Activated naive CD8-positive, alpha-beta T cell treated with anti-CD3 and anti-CD28 coated beads, Interleukin-2, amount 50 U/mL, for 16 hours (primary cell): ENCODE measurements at places on chromosomes 16 and 17.
A peak's percentile ranks its signal among the peaks of the same experiment; 100 is the strongest.

GRCh38 chr17:45436161-45436560 lies 3.5 kb upstream of the ARHGAP27 start:
- no peak for DNase-seq

DNA sequence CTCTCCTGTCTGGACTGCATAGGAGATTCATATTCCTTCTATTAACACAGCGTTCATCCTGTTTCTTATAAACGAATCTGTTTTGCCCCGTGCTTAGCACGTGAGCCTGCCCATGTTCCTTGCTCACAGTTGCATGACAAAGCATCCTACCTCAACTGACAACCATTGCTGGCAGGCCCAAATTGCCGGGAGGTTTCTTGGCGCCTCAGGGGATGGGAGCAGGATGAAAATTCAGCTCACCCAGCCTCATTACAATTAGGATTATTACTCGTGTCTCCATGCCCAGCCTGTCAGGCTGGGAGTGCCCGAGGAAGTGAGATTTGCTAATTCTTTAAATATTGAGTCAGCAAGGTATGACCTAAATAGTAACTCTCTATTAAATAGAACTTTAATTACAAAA lies 36.7 kb upstream of the HELZ start:
- no peak for DNase-seq

DNA sequence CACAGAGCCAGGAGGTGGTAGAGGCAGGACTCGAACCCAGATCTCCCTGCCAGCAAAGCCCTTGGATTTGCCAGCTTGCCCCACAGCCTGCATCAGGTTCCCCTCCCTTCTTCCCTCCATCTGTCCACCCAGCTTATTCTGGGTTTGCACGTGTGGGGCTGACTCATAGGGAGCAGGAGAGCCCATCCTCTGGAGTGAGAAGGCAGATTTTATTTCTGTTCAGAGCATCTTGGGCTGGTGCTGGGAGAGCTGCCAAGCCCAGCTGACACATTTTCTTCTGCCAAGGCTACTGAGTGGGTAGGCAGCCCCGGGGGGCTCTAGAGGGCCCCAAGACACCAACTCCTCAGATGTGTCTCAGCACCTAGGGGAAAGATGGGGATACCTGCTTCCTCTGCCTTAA lies 106.3 kb upstream of the CRHR1 start:
- DNase-seq: no peak

DNA sequence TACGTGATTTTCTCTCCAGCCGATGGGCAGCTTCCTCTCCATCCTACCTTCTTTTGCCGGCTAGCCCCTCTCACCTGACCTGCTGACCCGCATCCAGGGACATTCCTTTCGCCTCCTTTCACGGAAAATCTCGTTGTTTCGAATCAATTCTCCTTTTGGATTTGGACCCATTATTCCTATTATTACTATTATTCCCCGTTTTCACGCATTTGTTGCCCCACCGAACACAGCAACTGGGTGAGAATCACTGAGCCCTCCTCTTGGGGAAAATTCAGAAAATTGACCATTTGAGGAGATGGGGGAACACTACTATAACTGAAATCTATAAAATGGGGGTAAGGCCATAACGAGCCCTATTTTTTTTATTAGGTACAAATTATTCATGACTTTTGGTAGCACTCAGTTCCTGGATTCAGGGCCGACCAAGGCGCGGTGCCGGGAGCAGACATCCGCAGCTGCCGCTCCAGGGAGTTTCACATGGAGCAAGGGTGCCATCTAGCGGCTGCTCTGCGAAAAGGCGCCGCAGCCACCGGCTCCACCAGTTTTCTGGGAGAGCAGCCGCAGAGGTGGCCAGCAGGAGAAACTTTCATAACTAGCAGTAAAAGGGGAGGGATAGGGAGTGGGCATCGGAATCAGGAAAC lies 3.3 kb upstream of the HOXB8 start:
- peak; percentile 58 for DNase-seq

DNA sequence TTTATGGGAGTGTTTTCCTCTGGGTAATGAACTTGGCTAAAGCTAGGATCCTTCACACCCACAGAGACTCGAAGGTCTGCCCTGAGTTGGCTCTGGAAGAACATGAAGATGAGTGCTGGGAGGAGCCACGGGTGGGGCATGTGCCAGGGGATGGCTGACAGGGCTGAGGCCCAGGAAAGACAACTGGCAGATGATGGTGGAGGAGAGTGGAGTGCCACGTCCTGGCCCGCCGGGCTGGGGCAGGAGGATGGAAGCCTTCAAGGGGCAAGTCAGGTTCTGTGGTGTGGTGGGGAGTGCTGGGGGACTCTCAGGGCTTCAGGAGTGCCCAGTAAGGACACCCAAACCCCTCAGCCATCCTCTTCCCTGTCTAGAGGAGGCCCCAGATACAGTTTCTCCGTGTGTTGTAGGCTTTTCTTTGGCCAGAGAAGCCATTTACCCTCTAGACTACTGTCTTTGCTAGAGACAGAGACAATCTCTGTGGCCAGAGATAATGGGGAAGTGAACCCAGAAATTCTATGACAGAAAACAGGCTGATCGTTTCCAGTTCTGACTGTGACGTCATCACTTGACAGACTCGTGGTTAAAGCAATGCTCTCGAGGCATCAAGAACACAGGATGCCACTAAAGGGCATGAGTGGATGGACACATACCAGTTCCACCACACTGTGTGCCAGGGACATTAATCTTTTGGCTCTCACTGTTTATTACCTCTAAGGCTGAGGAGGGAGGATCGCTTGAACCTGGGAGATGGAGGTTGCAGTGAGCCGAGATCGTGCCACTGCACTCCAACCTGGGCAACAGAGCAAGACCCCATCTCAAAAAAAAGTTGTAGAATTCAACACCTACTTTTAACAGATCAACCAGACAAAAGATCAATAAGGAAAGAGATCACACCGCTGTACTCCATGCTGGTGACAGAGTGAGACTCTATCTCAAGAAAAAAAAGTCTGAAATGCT lies 18.6 kb upstream of the SLC5A10 start:
- DNase-seq: no peak

DNA sequence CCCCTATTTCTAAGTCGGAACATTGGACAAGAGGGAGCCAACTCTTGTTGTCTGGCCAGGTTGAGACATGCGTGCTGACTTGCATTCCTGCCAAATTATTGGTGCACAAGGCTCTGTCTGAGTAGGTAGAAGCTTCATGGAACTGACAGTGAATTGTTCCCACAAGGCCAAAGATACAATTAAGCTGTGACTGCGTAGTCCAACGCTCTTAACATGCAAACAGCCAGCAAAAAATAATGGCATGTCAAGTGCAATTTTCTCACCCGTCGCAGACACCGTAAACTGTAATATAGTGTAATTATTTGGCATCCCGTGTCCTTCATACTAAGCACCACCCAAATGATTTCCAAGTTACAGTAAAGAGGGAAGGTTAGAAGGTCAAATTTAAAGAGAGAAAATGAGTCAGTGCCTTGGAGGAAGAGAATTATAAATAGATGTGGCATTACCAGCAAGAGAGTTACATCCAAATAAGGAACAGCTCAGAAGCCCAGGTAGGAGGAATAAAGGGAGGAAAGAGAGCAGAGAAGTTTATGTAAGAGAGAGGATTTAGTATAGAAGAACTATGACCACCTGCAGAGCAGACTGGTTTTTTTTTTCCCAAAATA lies 21.8 kb downstream of the CDH8 start:
- DNase-seq: no peak

DNA sequence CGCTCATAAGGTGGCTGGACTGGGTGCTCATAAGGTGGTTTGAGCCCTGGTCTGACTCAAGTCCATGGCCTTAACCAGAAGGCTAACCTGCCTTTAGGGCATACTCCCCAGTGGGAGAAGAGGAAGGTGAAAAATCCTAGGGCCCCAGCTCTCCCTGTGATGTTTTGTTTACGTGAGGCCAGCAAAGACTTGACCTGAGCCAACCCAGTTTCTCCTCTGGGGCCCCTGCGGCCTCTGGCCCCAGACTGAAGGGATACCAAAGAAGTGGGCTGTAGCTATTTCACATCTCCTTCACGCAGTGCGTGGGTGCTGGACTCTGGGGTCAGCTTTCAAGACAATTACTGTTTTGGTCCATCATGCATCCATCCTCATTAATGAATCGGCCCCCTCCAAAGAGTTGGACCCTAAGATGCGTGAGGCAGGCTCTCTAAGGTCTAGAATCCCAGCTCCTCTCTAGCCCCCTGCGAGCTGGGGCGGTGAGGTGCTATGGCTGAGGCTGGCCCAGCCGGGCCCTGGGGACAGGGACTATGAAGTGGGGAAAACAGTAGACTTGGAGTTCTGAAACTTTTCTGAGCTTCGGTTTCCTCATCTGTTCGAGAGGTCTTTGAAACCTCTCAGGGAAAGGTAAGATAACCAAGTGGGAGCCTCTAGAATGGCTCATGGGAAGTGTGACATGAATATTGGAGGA lies 1.5 kb downstream of the SH2B1 start:
- DNase-seq: no peak

GRCh38 chr16:51592535-51593300 lies 441.6 kb upstream of the SALL1 start:
- DNase-seq: no peak

- DNase-seq: no peak
Observed at GRCh38 chr17:11178581-11178980, 62.4 kb upstream of the SHISA6 start.
